ENCODE measurements at places on chromosomes 2 and 18.

- no peak for DNase-seq
These were observed 715.7 kb upstream of the NXPH2 start for GRCh38 chr2:139495851-139496250.

DNA sequence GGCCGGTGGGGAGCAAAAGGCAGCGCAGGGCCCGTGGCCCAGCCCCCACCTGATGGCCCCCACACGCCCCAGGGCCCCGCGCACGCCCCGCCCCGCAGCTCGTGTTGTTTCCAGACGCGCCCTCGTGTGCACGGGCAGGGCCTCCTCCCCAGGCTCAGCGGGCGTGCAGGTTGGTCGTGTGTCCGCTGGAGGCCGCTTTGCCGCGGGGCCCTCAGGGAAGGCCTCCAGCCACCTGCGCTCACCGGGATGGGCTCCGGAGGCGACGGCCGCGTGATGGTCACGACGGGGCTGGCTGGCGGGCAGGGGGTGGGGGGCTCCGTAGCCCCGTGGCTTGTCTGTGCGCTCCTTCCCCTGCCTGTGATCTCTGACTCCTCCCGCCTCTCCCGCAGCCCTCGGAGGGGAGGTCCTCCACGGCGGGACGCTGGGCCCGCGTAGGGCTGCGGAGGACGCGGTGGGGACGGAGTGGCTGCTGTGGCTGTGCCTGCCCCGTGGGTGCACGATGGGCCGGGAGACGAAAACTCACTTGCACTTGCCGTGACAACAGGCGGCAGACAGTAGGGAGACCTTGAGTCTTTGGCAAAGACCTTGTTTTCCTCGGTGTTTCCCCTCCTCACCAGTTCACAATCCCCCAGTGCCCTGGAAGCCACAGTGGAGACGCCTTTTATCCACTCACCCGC is 67.1 kb downstream of the RTP5 start:
- no peak for DNase-seq

DNA sequence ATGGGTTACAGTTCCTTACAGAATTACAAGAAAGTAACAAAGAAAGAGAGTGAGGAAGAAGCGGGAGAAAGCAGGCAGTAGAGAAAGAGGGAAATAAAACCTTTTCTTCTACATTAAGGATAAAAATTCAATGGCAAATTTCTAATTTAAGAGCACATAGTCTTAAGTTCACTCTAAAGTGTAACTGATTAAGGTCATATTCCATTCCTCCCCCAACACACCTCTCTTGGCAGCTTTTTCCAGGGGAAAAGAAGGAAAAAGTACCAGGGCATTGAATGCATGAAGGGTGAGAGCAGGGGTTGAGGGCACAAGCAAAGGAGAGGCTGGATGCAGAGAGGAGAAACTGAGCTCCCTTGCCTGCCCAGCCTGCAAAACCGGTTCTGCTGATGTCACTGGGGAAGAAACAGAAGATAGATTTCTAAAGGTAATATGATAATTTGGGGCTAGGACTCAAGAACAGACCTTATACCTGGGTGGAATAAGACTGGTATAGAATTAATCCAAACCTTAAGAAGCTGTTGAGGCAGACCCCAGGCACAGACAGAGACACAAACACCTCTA is 4.6 kb downstream of the ACMSD start:
- DNase-seq, result no peak

DNA sequence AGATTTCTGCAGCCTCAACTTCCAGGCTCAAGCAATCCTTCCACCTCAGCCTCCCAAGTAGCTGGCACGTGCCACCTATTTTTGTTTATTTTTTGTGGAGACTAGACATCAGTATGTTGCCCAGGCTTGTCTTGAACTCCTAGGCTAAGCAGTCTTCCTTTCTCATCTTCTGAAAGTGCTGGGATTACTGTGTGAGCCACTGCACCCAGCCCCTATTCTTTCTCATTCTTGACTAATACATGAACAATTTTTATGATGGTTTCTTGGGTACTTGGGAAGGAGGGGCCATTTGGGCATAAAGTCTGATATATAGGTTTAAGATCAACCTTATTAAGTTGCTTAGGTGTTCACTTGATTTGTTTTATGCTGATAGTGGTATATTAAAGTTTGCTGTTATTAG is 26.2 kb downstream of the EPC2 start:
- no peak for DNase-seq

DNA sequence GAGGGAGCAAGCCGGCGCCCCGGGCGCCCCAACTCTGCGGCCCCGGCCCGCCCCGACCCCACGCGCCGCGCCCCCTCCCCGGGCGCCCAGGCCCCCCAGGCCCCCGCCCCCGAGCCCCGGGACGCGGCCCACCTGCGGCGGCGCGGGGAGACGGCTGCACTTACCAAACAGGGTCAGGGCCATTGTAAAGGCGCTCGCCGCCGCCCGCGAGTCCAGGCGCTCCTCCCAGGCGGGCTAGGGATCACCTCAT is 526 bp downstream of the CHN1 start:
- DNase-seq, result no peak

DNA sequence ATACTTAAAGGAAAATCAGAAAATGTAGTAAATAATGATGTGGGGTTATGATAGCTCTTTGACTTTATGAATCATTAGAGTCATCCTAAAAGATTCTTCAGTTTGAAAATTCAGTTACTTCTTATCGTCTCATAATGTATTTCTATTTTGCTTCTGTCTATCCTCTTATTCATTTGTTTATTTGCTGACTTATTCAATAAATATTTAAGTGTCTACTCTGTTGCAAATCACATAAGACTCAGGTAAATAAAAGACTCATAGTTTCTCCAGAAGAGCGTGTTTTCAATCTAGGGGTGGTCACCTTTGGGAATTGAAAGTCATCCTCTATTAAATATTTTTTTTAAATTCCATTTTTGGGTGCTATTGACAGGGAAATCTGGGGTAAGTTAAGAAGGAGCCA is 69.1 kb upstream of the RBMS1 start:
- DNase-seq, result no peak

- peak; percentile 25 for DNase-seq
These were observed 79.2 kb downstream of the ASB1 start for GRCh38 chr2:238505892-238506280.

DNA sequence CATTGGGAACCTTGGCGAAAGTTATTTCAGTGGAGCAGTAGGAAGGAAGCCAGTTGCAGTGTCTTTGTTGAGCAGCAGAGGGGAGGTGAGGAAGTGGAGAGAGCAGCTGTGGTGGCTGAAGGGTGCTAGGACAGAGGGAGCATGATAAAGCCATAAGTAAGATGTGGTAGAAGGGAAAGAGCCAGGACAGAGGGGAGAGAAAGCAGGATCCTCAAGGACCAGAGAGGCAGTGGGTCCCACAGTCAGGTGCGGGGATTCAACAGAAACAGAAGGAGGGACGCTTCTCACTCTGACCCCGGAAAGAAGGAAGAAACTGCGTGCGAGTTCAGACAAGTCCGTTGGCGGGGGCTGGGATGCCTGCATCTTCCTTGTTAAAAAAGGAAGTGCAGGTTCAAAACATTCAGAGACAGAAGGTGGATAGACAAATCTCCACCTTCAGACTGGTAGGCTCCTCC is at the start of gene CXCR2:
Gene CXCR2 (plus strand): TSS at position 403 of the 455 bp plus-strand sequence. CDS start 8,774 bp downstream, outside the sequence.
- DNase-seq, result peak; percentile 20

DNA sequence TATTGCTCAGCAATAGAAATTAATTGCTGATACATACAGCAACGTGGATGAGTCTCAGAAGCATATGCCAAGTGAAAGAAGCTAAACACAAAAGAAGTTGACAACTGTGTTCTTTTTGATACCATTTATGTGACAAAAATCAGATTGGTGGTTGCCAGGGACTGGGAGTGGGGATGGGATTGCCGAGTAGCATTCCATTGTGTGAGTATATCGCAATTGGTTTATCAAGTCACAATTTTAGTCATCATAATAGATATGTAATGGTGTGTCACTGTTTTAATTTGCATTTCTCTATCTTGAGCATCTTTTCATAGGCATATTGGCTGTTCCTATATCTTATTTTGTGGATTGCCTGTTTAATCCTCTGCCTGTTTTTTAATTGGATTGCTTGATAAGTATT is 20.9 kb downstream of the STRADB start:
- no peak for DNase-seq

- no peak for DNase-seq
These were observed 45.4 kb downstream of the MCFD2 start for GRCh38 chr2:46870051-46870839.

- DNase-seq, result no peak
These were observed 464 bp upstream of the TLX2 start for GRCh38 chr2:74513605-74514367.

Data from breast epithelium (tissue), 4 donors.